ENCODE measurements at places on chromosomes 1 and 21.
A peak's percentile ranks its signal among the peaks of the same experiment; 100 is the strongest.

- DNase-seq, result no peak
Measured at GRCh38 chr1:1593834-1594601, 5.9 kb downstream of the FNDC10 start.

- no peak for DNase-seq
Measured at GRCh38 chr1:83095570-83095969, 903.4 kb downstream of the TTLL7 start.

GRCh38 chr21:15557925-15558324 is 171.9 kb upstream of the USP25 start:
- DNase-seq, result no peak

GRCh38 chr21:42486531-42486930 is 9.5 kb downstream of the RSPH1 start:
- no peak for DNase-seq

GRCh38 chr1:98196012-98196411 is 275.2 kb upstream of the DPYD start:
- DNase-seq, result no peak

DNA sequence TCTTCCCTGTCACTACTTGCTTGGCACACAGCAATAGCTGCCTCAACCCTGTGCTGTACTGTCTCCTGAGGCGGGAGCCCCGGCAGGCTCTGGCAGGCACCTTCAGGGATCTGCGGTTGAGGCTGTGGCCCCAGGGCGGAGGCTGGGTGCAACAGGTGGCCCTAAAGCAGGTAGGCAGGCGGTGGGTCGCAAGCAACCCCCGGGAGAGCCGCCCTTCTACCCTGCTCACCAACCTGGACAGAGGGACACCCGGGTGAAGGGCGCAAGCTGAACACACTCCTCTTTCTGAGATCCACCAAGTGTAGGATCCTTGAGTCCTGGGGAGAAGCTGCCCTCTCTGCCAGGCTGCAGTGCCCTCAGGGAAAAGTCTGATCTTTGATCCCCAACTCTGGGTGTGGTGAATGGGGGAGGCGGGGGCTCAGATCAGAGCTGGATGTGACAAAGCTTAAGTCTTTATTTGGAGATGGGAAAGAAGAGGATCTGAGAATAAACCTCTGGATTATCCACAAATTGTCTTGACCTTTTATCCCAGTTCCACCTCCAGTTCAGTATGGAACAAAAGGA is 1.2 kb downstream of the RXFP4 start:
- DNase-seq, result no peak

DNA sequence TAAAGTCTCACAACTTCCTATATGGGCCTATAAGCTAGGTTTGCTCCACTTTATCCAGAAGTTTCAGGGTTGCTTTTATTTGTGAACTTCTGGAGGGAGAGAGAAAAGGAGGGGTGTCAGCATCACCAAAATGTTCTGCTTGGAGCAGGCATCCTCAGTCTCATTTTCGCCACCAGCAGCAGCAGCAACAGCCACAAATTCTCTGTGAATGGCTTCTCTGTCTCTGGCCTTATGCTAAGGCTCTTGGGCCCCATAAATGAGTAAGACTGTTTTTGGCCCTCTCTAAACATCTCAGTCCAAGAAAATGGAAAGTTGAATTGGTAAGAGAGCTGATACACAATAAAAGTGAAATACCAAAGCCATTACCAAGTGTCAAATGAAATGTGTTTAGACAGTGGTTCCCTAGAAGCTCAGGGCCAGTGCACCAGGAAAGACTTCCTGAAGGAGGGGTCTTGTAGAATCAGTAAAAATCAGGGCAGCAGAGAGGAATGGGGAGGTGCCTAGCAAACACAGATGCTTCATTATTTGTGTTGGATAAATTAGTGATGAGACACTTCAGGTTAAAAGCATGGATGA is 53.0 kb upstream of the SPATA6 start:
- DNase-seq, result no peak

- no peak for DNase-seq
Measured at GRCh38 chr21:43210454-43211071, 41.8 kb downstream of the CRYAA start.

GRCh38 chr1:156359973-156360372 is 9.0 kb upstream of the RHBG start:
- no peak for DNase-seq

- DNase-seq, result no peak
Measured at GRCh38 chr1:223001653-223002634, 141.1 kb downstream of the TLR5 start.

- no peak for DNase-seq
Measured at GRCh38 chr1:119910618-119911017, 14.3 kb upstream of the ADAM30 start.

- DNase-seq, result no peak
Measured at GRCh38 chr1:182428043-182428442, 21.9 kb upstream of the RGSL1 start.

DNA sequence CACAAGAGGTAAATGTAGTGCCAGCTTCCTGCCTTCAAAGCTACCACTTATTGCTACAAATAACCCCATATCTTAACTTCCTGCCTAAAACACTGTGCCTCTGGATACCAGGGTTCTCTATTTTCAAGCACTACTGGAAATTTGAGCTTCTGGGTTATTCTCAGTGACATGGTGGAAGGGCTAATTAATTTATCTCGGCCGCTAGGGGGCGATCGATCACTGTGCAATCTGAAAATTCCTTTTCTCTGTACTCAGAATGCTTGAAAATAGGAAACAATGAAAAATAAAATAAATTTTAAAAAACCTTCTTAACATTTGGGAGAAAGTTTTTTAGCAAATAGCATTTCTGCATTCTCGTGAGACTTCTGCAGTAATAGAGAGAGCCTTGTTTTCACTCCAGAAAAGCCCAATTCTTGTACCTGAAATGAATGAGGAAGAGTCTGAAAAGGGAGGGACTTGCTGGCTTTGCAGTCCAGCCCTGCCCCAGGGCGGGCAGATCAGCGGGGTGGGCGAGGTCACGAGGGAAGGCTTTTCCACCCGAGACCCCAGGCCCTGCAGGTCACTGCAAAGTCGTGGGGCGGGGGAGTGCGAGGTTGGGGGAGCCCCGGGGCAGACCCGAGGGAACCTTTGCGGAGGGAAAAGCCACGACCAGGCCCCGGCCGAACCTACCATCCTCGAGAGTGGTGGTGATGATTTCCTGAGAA is 276.7 kb downstream of the PCP4 start:
- peak; percentile 77 for DNase-seq

- DNase-seq, result no peak
Measured at GRCh38 chr1:185367218-185367617, 50.2 kb upstream of the IVNS1ABP start.

DNA sequence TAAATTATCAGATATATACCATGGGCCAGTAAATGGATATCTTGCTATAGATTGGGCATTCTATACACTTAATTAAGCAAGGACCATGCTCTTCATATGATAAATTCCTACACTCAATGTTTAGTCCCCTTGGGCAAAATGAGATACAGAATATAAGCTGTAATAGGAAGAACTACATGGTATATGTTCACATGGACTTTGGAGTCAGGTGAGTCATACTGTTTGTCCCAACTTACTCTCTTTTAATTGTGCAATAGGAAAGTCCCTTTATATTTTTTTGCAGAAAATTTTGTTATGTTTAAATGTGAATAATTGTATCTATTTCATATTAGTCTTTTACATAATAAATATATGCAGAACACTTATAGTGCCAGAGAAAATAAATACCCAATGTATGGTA is 820.2 kb upstream of the ADAMTS5 start:
- DNase-seq, result no peak

DNA sequence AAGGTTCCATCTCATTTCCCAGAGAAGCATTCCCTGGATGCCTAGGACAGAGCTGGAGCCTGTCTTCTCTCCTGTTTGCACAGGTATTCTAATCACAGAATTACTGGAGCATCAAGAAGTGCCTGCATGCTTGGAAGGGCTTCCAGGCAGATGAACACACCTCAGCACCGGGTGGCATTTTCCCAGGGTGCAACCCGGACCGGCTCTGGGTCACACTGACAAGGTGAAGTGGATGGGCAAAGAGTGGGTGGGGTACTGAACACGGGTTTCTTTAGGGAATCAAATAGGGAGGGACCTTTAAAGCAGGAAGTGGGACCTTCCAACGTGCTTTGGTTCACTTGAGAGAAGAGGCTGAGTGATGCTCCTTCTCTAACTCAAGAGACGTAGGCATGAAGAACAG is 7.1 kb upstream of the PEF1 start:
- DNase-seq, result no peak

DNA sequence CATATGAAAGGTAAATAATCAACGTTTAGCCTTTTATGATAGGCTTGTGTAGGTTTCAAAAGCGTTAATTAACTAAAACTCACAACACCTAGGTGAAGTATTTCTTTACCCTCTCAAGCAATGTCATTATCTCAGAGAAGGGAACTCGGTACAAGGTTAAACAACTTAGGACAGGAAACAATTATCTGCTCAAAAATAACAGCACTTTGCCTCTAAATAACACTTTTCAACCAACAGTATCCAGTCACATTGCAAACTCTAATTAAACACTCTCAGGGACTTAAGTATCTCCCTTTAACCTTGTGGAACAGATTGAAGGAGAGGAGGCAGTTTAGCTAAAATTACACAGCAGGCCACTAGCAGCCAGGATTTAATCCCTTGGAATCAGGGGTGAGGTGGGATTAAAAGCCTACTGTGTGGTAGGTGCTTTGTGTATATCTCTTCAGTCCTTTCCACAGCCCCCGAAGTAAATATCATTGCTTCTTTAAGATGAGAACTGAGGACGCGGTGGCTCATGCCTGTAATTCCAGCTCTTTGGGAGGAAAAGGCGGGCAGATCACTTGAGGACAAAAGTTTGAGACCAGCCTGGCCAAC is 5.2 kb upstream of the AKNAD1 start:
- no peak for DNase-seq

- DNase-seq, result no peak
Measured at GRCh38 chr1:22812993-22813790, 102.6 kb downstream of the EPHB2 start.

DNA sequence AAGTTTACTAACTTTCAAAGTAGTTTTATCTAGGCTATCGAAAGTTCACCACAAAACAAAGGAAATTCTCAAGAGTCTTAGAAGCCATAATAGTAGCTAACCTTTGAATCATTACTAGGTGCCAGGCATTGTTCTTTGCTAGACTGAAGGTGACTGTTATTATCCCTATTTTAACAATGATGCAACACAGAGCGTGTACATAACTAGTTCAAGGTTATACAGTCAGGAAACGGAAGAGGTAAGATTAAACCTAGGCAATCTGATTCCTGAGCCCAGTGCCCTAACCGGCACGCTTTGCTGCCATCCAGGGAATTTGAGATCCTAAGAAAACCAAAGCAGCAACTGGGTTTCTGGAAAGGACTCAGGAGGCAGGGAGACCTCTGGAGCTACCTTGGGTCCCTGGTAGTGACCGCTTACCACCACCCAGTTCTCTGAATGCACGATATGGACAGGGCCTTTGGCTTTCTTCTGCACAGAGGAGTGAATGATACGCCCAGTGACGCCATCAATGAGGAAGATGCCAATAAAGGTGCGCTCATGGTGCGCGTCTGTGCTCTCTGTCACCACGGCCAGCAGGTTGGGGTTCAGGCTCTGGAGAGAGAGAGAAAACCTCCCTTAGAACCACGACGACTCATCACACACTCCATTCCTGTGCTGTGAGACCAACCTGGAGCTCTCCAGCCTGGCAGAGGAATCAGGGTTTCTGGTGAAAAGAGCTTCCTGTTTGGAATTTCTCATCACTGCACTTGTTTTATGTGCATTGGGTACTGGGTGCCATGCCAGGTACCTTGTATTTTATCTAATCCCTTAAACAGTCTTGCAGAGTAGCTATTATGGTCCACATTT is 13.1 kb upstream of the UBR4 start:
- DNase-seq, result no peak

GRCh38 chr21:26555540-26556146 is 17.4 kb downstream of the CYYR1 start:
- no peak for DNase-seq

DNA sequence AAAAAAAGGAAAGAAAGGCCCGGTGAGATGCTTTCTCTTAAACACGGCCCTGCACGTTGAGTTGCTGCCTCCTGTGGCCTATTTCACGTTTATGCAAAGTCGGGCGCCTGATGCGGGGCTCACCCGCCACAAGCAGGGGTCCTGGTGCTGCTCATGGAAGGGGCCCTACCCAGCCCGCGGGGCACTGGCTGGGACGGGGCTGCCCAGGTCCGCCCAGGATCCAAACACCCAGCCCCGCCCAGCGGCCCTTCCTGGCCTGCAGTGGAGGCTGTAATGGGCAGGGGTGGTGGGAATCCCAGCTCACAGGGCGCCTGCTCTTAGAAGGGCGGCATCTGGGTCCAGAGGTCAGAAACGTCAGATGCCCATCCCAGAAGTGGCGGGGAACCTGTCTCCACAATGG is 1.6 kb downstream of the COL6A2 start:
- no peak for DNase-seq

GRCh38 chr1:29438991-29439390 is 202.7 kb downstream of the PTPRU start:
- no peak for DNase-seq

DNA sequence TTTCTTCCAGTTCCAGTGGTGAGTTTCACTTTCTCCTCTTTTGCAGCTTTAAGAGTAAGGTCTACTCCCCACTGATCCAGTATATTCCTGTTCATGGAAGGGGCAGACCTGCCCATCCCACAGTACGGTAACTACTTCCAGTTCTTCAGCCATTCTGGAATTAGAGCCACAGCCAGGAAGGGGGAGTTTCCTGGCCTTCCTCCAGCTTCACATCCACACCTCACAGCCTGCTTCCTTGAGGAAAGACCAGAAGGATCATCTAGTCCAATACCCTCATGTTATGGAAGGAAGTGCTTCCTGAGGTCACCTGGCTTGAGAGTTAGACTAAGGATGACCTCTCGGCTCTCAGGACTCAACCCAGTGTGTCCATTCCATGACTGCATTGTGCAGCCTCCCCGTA is 597.8 kb downstream of the KIF26B start:
- DNase-seq, result no peak

DNA sequence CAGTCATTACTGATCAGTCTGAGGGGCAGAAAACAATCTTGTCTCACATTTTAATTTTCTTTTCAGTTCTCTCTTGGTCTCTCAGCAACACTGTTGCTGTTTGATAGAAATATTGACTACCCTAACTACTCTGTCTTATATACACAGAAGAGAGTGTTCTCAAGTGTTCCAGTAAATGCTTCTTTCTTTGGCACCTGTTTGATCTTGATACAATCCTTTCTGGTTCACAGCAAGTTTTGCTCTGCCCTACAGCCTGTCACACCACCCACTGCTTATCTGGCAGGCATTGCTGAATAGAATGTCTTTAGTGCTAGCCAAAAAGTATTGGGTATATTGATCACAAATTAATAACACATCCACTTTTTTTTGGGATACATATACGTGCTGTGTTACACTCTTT is 75.7 kb upstream of the WLS start:
- DNase-seq, result no peak

- no peak for DNase-seq
Measured at GRCh38 chr1:85806236-85806965, 98.2 kb upstream of the ZNHIT6 start.

DNA sequence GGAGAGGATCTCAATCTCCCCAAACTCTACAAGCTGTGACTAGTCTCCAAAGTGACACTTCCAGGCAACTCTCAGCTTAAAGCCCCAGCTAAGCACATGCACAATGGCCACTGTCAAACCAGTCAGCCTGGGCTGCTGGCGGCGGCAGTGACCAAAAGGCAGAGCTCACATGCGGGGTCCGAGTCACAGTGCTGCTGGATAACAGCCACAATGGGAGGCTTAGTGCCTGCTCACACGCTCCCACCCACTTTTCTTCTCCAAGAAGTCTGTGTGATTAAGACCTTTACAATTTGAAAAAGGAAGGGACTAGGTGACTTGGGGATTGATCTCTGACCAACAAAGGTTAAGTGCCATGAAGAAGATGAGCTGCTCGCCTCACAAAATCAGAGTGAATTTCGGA is 16.8 kb downstream of the RIPK4 start:
- no peak for DNase-seq

All from muscle of arm (tissue), 14 donors.